Stimulated activated CD4-positive, alpha-beta T cell treated with anti-CD3 and anti-CD28 coated beads, Interleukin-1b, Interleukin-23, amount 100 ng/mL, for 1 hour (primary cell): ENCODE measurements at places on chromosomes 1 and 21.

- DNase-seq: no peak
These were observed 841.2 kb upstream of the ADGRL4 start for GRCh38 chr1:79847700-79848099.

- DNase-seq: no peak
These were observed 609 bp downstream of the PIGK start for GRCh38 chr1:77218477-77219165.

DNA sequence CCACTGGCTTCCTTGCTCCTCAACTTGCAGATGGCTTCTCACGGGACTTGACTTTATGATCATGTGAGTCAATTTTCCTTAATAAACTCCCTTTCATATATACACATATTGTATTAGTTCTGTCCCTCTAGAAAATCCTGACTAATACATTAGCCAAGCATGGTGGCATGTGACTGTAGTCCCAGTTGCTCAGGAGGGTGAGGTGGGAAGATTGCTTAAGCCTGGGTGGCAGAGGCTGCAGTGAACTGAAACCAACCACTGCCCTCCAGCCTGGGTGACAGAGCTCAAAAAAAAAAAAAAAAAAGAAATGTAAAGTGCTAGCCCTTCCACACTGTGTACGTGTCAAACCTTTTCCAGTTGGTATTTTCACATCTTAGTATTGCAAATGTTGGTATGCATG lies 857.0 kb downstream of the LTN1 start:
- DNase-seq: no peak

- no peak for DNase-seq
These were observed 88.2 kb upstream of the ABCD3 start for GRCh38 chr1:94329986-94330385.

- DNase-seq: no peak
These were observed 88.1 kb upstream of the LRRC8D start for GRCh38 chr1:89732643-89733222.

GRCh38 chr1:211411639-211412038 lies 80.3 kb downstream of the RD3 start:
- no peak for DNase-seq

GRCh38 chr1:51697166-51697565 lies 80.3 kb downstream of the OSBPL9 start:
- DNase-seq: no peak

DNA sequence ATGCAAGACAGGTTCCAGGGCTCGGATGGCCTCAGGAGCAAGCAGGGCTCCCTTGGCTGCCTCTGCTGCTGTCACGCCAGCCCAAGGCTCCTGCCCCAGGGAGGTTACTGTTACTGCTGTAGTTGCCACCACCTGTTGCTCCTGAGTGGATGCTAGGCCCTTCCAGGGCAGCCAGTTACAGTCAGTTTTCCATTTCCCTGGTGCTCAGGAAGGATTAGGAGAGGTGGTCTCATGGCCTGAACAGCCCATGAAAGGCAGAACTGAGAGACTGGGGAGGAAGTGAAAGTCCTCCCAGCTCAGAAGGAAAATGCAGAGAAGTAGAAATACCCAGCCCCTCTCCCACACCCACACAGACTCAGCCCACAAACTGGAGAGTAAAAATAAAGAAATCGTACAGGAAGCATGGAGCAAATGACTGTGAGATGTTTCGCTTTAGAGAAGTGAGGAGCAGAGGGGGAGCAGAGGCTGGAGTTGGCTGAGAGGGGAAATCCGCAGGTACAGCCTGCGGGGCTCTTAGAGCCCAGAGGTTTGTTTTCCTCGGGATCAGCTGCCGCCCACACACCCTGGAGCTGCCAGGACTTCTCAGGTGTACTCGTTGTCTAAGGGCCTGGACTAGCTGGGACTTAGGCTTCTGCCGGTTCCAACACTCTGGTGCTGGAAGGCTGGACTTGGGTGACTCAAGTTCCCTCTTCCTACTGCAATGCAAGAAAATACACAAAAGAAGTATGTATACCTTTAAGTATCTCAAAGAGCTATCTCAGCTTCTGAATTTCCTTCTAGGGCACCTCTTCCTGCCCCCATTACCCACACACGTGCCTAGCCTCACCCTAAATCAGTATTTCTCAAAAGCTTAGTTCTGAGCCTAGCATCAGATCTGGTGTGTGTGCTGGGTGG lies 2.3 kb downstream of the IL6R start:
- DNase-seq: no peak

GRCh38 chr1:98048244-98048643 lies 127.4 kb upstream of the DPYD start:
- DNase-seq: no peak

DNA sequence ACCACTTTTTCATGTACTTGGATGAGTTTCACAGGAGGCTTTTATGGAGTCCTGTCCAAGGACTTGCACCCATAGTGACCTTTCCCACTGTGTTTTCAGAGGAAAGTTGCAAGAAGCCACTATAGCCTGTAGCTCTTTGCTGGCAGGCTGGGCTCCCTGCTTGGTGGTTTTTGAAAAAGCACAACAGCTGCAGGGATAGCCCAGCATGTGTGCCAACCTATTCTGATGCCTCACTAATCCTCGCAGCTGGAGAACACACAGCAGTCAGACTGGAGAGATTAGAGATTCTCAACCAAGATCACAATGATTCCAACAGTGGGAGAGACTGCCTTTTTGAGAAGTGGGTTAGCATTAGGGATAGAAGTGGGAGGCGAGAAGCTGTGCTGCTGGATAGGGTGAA lies 24.1 kb upstream of the ARHGEF11 start:
- DNase-seq: no peak

- DNase-seq: no peak
These were observed 242.6 kb downstream of the PTPRU start for GRCh38 chr1:29478879-29479278.

DNA sequence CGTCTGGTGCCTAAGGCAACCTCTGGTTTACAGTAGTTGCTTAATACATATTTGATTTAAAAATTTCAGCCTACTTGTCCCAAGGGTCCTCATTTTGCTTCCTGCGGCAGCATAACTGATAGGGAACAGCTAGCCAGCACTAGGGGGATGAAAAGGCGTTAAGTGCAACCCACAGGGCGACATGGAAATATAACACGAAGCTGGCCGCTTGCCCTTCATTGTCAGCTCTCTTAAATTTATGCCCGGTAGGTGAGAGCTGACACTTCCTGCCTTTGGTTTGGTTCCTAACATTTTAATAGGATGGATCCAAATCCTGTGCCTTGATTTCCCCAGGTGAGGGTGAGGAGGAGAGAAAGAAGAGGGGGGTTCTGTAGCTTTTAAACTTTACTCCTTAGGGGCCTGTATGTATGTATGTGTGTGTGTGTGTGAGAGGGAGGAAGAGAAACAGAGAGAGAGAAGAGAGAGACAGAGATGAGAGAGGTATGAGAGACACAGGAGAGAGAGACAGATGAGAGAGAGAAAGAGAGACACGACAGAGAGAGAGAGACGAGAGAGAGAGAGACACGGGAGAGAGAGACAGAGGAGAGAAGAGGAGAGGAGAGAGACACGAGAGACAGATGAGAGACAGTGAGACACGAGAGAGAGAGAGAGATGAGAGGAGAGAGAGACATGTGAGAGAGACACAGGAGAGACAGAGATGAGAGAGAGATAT lies 938 bp upstream of the ACTN2 start:
- no peak for DNase-seq

- DNase-seq: no peak
These were observed 26.9 kb downstream of the OR6Y1 start for GRCh38 chr1:158527190-158527815.

DNA sequence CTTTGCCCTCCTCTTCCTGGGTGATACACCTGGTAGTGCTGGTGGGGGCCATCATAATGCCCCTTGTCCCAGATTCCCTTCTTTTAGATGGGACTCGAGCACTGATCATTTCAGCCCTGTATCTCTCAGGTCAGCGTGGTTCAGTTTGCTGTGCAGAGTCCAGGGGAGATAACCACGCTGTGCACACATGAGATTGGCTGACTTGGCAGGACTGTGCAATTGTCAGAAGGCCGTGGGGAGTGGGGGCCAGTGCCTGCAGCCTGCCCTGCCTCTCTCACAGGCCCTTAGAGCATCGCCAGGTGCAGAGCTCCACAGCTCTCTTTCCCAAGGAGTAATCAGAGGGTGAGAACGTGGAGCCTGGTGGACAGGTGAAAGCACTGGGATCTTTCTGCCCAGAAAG lies 15.2 kb downstream of the EPHX1 start:
- no peak for DNase-seq

GRCh38 chr1:41819069-41819468 lies 99.7 kb downstream of the HIVEP3 start:
- DNase-seq: no peak

DNA sequence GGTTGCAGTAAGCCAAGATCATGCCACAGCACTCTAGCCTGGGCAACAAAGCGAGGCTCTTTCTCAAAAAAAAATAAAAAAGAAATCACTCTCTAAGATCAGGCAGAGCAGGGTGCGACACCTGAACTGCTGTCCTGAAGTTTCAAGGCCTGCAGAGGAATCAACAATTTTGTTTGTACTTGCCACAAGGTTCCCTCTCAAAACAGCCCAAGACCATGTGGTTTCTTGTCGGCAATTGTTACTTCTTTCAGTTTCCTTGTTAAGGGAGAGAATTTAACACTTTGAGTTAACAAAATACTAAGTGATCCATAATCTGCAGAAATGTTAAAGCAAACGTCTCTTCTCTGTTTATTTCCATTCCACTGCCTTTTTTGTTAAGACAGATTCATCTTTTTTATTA lies 36.5 kb downstream of the MACO1 start:
- no peak for DNase-seq

DNA sequence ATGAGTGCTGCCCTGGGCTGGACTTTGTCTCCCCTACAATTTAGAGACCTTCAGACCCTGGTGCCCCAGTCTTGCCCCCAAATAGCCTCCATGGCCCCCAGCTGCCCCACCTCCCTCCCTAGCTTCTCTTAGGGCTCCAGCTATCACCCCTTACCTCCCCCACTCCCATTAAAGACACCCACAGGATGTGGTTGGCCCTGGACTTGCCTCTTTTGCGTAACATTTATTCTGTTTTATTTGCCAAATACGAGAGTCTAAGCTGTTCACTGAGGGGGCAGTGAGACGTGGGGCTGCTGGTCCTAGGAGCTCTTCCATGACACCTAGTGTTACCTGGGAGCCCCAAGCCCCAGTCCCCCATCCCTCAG lies 4.5 kb downstream of the ZC3H12A start:
- DNase-seq: no peak

- no peak for DNase-seq
These were observed 36.0 kb downstream of the ELK4 start for GRCh38 chr1:205595861-205596260.

- no peak for DNase-seq
These were observed 345.7 kb downstream of the ZNF326 start for GRCh38 chr1:90340606-90341005.

- DNase-seq: no peak
These were observed 124.1 kb upstream of the PAPPA2 start for GRCh38 chr1:176338877-176339276.

DNA sequence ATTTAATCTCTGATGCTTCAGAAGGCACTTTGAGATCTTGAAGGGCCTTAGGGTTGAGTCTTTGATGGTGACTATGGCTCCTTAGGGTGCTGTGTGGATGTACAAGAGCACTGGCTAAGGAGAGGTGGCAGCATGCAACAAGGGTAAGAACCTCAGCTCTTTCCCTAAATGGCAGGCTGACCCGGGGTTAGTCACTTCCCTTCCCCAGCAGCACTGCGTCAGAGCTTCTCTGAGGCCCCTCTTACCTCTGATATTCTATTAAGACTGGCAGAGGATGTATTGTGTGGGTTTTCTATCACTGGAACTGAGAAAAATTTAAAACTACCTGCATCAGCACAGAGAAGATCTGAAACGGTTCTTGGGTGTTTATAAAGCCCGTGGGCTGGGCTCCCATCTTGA lies 11.8 kb downstream of the C1orf116 start:
- DNase-seq: no peak

DNA sequence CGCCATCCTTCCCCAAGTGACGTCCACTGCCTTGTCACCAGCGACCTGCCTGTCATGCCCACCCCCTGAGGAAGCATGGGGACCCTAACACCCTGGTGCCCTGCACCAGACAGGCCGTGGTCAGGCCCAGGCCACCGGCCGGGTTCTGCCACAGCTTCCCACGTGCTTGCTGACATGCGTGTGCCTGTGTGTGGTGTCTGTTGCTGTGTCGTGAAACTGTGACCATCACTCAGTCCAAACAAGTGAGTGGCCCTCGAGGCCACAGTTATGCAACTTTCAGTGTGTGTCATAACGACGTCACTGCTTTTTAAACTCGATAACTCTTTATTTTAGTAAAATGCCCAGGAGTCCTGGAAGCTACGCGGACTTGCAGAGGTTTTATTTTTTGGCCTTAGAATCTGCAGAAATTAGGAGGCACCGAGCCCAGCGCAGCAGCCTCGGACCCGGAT lies 8.5 kb upstream of the CTRC start:
- DNase-seq: no peak

DNA sequence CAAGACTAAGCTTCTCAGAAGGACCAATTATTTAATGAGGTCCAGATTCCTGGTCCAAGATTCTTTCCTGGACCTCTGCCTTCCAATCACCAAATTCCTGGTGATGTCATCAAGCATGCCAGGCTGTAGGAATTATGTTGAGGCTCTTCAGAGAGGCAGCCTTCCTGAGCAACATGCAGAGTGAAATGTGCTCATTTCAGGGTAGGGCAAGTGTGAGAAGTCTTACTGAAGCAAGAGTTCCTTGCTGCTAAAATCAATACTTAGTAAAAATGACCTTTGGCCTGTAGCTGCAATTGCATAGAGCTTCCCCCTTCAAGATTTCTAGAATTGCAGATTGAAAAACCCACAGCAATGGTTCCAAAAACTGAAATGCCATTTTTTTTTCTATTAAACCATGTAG lies 31.7 kb upstream of the BCAR3 start:
- no peak for DNase-seq

DNA sequence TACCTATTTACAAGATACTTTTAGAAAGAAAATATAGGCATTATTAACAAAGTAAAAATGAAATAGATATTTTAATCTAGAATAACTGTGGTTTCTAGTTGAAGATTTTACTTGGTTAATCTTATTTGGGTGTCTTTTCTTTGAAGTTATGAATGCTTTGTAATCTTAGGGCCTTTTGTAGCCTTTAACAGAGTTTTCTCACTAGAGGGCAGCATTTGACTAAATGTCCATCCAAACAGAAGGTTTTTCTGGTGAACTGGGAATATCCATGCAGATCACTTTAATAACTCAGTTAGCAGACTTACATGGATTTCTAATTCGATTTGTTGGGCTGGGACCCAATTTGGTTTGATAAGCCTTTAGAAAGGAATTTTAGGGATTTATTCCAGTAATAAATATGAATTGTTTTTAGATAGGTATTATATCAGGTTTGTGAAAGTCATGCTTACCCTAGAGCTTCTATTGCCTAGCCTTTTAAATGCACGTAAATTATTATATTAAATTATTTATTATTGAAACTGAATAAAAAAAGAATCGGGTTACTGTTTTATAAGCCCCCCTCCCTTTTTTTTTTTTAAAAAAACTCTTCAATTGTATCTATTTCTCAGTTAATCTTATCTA lies 119.7 kb downstream of the ZNF326 start:
- no peak for DNase-seq

- no peak for DNase-seq
These were observed 57.1 kb upstream of the NHLH2 start for GRCh38 chr1:115898020-115898419.

GRCh38 chr1:221696718-221697461 lies 45.0 kb downstream of the DUSP10 start:
- DNase-seq: no peak
